Stimulated activated CD8-positive, alpha-beta memory T cell treated with anti-CD3 and anti-CD28 coated beads, Interleukin-12 subunit alpha, Interleukin-12 subunit beta, amount 100 ng/mL, for 1 hour (primary cell): ENCODE measurements at places on chromosomes 5 and 9.

DNA sequence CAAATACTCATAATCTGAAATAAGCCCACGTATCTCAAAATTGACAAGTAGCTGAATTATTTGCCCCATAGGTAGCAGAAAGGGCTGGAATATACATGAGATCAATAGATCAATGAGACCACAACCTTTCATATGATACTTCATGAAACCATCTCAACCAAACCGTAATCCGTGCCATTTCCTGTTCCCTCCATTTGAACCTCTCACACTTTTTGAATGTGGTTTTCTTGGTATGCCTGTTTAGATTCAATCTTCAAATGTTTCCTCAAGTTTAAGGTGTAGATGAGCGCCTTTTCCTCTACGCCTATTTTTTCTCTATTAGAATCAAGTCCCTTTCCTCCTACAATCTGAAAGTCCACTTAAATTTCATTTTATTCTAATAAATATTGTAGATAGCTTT lies 805.5 kb downstream of the EFNA5 start:
- DNase-seq = no peak

DNA sequence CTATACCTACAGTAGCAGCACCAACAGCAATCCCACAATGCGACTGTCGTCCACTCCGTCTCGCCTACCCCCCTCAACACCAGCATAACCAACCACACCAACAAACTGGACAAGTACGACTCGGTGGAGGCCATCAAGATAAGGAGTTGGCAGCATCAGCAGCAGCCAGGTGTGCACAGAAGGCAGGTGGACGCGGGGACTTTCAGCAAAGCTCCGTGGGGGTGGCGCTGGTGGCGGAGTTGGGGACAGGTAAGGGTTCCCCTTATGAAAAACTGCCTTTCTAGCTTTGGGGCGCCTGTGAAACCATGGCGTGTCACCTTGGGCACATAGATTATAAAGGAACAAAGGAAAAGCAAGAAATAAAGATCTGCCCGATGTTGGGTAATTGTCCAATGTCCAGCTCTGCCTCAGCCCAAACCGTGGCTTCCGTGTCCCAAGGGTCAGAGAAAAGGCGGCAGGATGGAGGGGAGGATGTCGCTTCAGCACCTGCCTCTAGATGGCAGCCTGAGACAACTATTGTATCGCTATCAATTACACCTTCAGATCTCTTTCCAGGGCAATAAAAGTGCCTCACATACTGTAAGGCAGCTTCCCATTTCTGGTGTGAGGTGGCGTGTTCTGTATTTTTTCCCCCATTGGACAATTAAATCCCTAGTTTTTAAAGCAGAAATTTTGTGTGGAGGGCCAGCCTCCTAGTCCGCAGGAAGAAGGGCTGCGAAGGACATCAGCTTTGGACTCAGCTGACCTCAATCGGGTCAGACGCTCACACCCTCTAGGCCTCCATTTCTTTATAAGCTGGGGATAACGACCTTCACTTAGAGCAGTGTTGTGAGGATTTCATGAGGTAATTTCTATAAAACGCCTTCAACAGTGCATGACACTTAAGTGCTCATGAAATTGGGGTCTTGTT lies 58.8 kb downstream of the MTRR start:
- no peak for DNase-seq

- DNase-seq = no peak
Observed at GRCh38 chr9:132858751-132859150, 19.3 kb downstream of the AK8 start.

- DNase-seq = no peak
Observed at GRCh38 chr5:151571270-151572173, 19.6 kb downstream of the FAT2 start.

DNA sequence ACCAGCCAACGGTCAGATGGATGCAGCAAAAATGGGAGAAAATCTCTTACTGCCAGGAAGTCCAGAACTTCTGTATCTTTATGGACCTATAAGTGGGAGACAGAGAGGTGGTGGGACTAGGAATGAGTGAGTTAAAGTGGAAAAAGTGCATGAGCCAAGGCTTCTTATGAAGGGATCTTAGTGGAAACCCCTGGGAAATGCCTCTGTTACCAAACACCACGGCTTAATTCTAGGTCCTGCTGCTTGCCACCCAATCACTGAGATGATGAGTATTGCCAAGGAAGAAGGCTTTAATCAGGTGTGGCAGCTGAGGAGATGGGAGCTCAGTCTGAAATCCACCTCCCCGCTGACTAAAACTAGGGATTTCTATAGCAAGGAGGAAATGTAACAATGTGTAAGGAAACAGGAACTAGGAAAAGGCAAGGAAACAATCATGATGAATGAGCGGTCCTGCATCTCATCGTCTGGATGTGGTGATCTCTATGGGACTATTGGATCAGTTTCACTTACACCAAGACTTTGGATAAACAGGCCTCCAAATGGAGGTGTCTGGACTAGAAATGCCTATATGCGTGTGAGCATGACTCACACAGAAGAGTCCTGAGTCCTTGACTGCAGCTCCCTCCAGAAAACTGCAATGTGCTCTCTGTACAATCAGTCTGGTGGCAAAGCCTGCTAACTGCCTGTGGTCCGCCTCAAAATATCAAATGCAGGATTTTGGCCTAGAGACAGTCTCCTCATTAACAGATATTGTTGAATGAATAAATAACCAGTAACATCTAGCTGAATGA lies 98.2 kb upstream of the PRR16 start:
- no peak for DNase-seq
